ENCODE measurements at places on chromosomes 2 and 18. TPM values are rescaled to one million over a fixed set of nuclear protein-coding genes. Genes with fewer than 3 reads are reported as not detected.

- no peaks in the 10 kb centered on the region for H3K4me1 ChIP-seq
- H3K27me3 ChIP-seq = no peaks in the 10 kb centered on the region
- no peak for DNase-seq
- no peaks in the 10 kb centered on the region for H3K36me3 ChIP-seq
- no peak overlapping the region for H3K27ac ChIP-seq
- H3K4me3 ChIP-seq = no peak overlapping the region
Measured at GRCh38 chr18:76448256-76449110, 46.6 kb downstream of the ZNF516 start.

GRCh38 chr18:61085036-61085435 is 248.2 kb upstream of the CDH20 start:
- no peaks in the 10 kb centered on the region for H3K27me3 ChIP-seq
- no peak overlapping the region for H3K4me3 ChIP-seq
- H3K4me1 ChIP-seq = no peaks in the 10 kb centered on the region
- no peak for DNase-seq
- no peak overlapping the region for H3K27ac ChIP-seq
- H3K36me3 ChIP-seq = no peaks in the 10 kb centered on the region

GRCh38 chr2:17309741-17310339 is 208.4 kb downstream of the RAD51AP2 start:
- peak; percentile 65 for DNase-seq
- no peak overlapping the region for H3K4me3 ChIP-seq
- H3K36me3 ChIP-seq = no peaks in the 10 kb centered on the region
- peaks cover 35% of the 10 kb centered on the region for H3K4me1 ChIP-seq
- H3K27me3 ChIP-seq = no peaks in the 10 kb centered on the region

GRCh38 chr2:167069855-167070254 is 181.6 kb downstream of the XIRP2 start:
- H3K27ac ChIP-seq = no peak overlapping the region
- H3K4me3 ChIP-seq = no peak overlapping the region
- no peaks in the 10 kb centered on the region for H3K4me1 ChIP-seq
- H3K27me3 ChIP-seq = no peaks in the 10 kb centered on the region

The GKN1 gene
- total RNA-seq = not detected

DNA sequence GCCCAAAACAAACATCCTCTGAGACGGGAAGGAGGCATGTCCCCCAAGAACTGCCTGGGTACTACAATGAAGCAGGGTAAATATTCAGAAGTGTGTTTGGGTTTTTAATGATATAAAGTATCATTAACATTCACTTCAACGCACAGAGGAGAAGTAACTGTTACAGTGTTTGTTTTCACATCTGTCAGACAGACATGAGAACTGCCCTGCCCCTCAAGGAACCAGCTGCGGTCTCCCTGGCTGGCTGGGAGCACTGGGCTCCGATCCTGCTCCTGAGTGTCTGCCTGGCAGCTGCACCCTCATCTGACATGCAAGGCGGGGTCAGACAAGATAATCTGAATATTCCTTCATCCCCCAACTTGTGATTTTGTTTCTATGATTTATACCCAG is 75.6 kb downstream of the MBP start:
- no peak for DNase-seq
- no peaks in the 10 kb centered on the region for H3K27me3 ChIP-seq
- peaks cover 9% of the 10 kb centered on the region for H3K36me3 ChIP-seq

DNA sequence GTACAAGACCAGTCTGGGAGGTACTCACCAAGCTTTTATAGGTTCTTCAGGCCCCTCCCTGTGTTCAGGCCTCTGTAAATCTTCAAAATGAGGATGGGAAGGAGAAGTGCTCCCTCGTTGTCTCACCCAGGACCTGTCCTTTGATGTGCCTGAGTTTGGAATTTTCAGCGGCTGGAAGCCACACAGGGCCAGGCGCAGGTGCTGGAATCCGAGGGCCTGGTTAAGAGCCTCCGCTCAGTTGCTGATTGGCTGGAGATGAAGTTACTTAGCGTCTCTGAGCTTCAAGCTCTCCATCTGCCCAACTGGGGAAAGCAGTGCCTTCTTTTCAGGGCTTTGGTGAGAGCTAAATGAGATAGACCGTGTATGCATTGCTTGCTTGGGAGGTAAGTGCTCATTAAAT is 30.0 kb downstream of the HJURP start:
- H3K27ac ChIP-seq = no peak overlapping the region
- H3K4me1 ChIP-seq = no peaks in the 10 kb centered on the region
- no peaks in the 10 kb centered on the region for H3K27me3 ChIP-seq
- DNase-seq = no peak
- no peaks in the 10 kb centered on the region for H3K36me3 ChIP-seq

The CXCR1 gene
- not detected for total RNA-seq

GRCh38 chr2:235291461-235291860 is 202.4 kb upstream of the AGAP1 start:
- H3K27ac ChIP-seq = no peak overlapping the region
- H3K27me3 ChIP-seq = no peaks in the 10 kb centered on the region
- no peak overlapping the region for H3K4me3 ChIP-seq
- no peak for DNase-seq
- H3K36me3 ChIP-seq = no peaks in the 10 kb centered on the region

The ADRA2B gene
- 0.55 TPM for total RNA-seq

The MORN2 gene
- 22.9 TPM for total RNA-seq
